Suppressor macrophage (primary cell): ENCODE measurements at places on chromosomes 11 and 22.

DNA sequence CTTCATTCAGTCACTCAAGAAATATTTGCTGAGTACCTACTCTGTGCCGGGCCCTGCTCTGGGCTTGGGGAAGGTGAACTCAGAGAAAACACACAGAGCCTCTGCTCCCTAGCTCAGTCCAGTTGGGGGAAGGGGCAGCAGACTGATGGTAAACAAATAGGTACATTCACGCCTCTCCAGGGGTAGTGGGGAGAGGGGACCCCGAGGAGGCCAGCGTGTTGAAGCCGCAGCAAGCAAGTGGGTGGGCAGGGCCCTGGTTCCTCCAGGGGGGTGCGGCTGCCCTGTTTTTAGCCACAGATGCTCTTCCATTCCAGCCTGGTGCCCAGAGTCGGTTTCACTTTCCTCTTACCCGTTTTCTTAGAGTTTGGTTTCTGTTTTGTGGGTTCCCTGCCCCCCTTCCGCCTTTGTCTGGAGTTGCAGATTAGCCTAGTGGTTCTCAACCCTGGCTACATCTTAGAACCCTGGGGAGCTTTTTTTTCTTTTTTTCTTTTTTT, 8.7 kb downstream of the DRAP1 start:
- DNase-seq = peak; percentile 78

- DNase-seq = no peak
Measured at GRCh38 chr11:1349327-1350041, 40.1 kb upstream of the TOLLIP start.

- DNase-seq = no peak
Measured at GRCh38 chr22:26838471-26838825, 181.1 kb downstream of the MIAT start.

DNA sequence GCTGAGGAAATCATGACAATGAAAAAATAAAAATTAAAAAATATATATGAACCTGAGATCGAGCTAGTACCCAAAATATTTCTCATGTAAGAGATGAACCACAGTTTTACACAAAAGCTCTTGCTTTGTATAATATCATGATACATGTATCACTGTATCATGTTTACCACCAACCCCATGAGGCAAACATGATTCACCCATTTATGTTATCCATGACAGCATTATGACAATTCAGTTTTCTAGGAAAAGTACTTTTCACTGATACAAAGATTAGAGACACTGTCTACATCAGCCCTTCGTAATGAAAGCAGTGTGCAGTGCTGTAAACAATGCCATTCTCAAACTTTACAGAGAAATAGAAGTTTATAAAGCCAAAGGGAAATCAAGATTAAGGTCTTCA, 852.5 kb upstream of the LRRC4C start:
- DNase-seq = no peak

DNA sequence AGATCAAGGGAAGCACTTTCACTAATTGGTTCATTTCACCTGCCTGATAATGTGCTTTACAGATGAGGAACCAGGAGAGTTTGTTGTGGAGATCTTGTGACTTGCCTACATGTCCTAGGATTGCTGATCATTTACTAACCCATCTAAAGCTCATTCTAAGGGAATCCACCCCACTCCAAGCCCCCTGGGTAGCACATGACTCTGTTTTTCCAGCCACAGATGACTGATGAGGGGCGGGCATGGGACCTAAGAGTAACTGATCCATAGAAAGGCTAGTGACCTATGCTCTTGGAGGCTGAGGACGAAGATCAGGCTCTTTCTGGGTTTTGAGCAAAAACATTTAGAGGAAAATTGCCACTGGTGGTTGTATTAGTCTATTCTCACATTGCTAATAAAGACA, 378.1 kb downstream of the CADM1 start:
- DNase-seq = no peak

DNA sequence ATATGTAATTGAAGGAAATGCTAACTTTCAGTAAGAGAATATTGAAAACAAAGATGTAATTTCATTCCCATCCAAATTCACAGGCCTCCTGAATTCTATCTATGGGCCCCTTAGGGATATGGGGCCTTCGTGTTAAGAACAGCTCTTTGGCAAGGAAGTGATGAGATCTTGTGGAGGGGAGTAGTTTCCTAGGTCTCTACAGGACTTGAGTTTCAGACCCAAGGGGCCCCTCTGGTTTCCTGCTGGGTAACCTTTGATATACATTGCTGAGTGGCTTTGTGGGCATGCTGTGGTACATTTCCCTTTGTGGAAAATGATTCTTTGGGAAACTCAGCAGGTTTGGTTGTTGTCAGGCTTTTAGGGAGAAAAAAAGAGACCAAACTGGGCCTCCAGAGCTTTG, 6.2 kb downstream of the STIM1 start:
- no peak for DNase-seq

GRCh38 chr11:70678931-70679900, 280.9 kb downstream of the CTTN start:
- no peak for DNase-seq

GRCh38 chr11:62146476-62147200, 22.8 kb downstream of the INCENP start:
- DNase-seq = no peak

DNA sequence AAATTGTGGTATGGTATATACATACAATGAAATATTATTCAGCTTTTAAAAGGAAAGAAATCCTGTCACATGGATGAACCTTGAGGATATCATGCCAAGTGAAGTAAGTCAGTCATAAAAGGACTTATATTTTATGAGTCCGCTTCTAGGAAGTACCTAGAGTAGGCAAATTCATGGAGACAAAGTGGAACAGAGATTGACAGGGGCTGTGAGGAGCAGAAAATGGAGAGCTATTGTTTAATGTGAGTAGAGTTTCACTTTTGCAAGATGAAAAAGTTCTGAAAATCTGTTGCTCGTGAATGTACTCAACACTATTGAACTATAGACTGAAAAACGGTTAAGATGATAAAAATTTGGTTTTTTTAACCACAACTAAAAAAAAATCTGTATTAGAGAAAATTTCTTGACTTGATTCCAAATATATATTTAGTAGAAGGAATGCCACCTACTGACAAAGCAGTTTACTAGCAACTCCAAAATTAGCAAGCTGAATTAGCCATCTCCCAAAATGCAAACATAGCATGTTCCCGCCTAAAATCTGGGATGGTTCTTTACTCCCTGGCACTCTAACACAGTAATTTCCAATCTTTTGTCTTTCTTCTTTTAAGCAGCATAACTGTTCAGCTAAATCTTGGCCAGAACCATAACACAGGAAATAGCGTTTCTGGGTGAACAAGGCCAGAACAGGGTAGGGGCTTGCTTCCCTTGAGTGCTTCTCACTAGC, 1.5 kb downstream of the UFD1 start:
- DNase-seq = peak; percentile 30

- no peak for DNase-seq
Measured at GRCh38 chr11:108062336-108062735, 53.6 kb downstream of the CUL5 start.

- DNase-seq = no peak
Measured at GRCh38 chr11:46338636-46338987, 8.7 kb upstream of the DGKZ start.

DNA sequence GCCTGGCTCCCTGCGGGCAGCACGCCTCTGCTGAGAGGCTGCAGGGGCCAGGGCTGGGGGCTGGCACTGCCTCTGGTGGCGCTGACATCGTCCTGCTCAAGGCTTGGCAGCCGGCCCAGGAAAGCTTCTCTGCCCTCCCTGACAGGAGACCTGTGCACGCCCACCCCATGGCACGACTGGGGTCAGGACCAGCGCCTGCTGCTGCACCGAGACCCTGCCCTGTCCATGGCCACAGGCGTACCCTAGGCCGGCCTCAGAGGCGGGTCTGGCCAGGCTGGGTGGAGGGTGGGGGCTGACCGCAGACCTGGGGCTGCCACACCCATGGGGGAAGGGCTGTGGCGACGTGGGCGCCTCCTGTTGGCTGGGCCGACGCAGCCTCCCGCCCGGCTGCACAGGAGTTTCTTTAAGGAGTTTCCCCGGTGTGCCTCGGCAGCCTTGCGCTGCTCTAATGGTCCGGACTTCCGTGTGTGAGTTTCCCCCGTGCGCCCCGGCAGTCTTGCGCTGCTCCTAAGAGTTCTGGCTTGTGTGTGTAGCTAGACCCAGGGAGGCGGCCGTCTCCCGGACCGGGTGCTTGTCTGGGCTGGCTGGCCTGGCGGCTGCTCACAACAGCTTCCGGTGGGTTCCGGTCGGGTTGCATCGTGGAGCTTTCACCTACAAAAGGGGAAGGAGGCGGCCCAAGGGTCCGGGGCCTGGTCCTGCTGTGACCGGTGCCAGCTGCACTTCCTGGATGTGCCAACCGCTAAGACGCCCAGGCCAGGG, 4.6 kb downstream of the TRABD start:
- peak; percentile 93 for DNase-seq

- no peak for DNase-seq
Measured at GRCh38 chr11:121575963-121576290, 123.2 kb upstream of the SORL1-AS1 start.

- DNase-seq = no peak
Measured at GRCh38 chr11:134679592-134679991, 267.6 kb upstream of the B3GAT1 start.

DNA sequence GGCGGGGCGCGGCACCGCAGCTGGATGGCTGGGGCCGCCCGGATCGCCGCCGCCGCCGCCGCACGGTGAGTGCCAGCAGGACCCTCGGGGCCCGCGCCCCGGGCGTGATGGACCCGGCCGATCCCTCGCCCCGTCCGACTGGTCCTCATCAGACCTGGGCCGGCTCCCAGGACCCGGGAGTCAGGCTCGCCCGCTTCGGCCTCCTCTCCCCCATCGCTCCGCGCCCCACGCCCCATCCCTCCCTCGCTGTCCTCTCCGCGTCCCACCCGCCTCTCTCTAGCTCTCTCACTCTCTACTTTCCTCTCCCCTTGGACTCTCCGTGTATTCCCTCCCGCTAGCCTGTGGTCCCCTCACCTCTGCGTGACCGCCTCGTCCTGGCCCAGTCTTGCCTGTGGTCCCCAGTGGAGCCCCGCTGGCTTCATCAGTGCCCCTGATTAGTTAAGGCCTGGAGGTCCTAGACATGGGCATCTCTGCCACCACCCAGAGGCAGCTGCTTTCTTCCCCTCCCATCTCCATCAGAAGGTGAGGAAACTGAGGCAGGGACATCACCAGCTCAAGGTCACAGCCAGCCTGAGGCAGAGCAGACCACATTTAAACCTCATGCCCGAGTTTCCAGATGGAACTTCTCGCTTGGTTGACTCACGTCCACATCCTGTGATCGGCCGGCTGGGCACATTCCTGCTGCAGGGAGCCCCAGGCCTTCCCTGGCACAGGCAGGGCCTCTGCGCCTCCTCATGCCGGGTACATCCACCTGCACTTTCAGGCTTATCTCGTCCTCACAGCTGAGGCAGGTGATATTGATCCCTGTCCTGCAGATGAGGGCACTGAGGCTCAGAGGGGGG, 429 bp downstream of the SLC39A13 start:
- peak; percentile 53 for DNase-seq

- DNase-seq = no peak
Measured at GRCh38 chr22:27796829-27797519, 4.6 kb downstream of the MN1 start.

GRCh38 chr11:71474771-71475483, 21.9 kb downstream of the NADSYN1 start:
- DNase-seq = no peak

DNA sequence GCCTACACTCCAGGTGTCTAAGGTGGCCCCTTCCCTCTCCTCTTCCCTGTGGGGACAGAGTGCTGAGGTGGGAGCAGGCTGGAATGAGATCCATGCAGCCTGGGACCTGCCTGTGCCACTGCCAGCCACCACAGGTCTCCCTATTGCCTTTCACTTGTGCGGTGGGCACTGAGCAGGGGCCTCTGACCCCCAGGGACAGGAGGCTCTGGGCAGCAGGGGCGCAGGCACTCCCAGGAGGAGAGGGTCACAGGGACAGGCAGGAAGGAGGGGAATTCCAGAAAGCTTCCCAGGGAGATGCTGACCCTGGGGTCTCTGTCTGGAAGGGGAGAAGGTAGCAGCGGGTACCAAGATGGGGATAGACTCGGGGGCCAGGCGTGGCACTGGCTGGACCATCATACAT, 228.5 kb upstream of the B3GAT1 start:
- DNase-seq = no peak

DNA sequence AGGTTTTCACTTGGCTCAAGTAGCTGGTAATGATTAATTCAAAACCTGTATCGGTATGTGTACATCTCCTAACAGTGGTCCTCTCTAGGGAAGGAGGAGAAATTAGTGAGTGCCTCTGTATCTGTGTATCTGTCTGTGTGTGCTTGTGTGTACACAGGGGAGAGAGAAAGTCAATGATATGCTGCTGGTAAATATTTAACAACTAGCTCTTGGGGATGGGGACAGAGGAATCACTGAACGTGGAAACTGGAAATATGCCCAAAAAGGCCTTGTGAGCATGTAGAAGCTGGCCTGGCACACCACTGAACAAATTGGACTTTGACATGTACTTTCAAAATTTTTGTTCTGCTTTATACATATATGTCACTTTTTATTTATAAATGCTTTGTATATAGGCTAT, 214.0 kb upstream of the SYN3 start:
- no peak for DNase-seq

- no peak for DNase-seq
Measured at GRCh38 chr22:41178425-41178975, 26.6 kb upstream of the L3MBTL2 start.

- DNase-seq = no peak
Measured at GRCh38 chr22:45771711-45772110, 100.1 kb downstream of the ATXN10 start.

DNA sequence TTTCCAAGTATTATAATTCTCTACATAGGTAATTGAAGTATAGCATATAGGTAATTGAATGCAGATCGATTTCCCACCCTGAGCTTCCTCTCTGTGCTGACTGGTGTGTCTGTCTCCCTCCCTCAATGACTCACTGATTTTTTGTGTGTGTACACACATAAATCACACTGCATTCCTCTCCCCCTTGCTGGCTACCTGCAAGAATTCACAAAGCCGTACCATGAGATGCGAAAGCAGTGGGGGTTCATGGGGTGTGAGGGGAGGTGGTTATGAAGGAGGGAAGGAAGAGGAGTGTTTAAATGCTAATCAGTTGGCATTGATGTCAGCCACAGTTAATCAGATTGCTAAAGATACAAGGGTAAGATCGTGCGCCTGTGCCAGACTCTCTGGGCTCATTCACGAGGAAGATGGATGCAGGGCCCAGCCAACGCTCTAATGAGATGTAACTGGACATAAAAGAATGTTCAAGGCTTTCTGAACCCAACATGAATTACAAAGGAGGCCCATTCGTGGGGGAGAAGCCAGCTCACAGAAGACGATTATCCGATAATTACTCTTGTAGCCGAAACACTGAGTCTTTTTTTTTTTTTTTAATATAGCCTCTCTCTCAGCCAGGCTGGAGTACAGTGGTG, 107.4 kb downstream of the SEZ6L start:
- DNase-seq = no peak

DNA sequence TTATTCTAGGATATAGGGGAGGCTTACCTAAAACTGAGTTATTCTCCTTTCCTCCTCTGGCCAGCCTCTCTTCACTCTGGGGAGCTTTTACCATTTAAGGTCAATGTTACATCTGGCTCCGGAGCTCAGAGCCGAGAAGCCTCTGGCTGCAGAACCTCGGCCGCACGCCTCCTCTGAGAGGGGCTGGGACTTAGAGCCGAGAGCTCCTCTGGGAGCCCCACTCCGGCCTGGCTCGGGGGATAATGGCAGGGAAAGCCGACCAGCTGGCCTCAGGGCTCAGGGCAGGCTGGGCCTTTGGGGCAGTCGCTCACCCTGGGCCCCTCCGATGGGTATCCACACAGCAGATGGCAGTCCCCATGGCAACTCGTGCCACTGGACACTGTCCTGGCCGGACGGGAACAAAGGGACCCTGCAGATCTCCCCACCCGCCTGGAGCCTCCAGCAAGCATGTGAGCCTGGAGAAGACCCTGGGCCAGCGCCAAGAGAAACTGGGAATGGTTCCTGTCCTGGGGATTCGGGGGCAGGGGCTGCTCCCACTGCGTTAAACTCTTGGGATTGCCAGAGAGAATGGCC, at the start of gene IRAG1:
IRAG1 (minus strand) TSS at position 247 of the 573 bp plus-strand sequence; CDS start at position 94, 153 bp downstream.
- DNase-seq = no peak
